ENCODE measurements at places on chromosomes 7 and 10.

- no peak for DNase-seq
These were observed 92.0 kb downstream of the BBS9 start for GRCh38 chr7:33221390-33221789.

DNA sequence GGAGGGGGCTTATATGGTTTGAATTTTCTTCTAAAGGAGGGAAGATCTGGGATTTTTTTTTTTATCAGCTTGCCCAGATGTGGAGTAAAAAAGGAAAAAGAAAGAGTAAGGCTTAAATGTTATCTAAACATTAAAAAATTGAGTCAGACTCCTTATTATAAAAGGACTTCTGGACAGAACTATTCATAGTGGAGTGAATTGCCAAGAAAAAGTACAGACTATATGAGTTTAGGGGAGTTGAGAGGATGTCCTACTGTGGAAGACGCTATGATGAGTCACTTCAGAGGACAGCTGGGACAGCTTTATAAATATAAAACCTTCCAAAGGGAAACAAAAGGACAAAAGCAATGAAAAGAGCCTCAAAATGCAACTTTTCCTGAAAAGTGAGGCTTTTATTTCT, 73.0 kb downstream of the TFPI2 start:
- no peak for DNase-seq

- DNase-seq: no peak
These were observed 9.7 kb upstream of the ZFAND2A start for GRCh38 chr7:1169409-1170368.

GRCh38 chr10:55144001-55144400, 343.0 kb upstream of the PCDH15 start:
- DNase-seq: no peak

GRCh38 chr10:70247360-70247759, 14.1 kb upstream of the PPA1 start:
- DNase-seq: no peak

DNA sequence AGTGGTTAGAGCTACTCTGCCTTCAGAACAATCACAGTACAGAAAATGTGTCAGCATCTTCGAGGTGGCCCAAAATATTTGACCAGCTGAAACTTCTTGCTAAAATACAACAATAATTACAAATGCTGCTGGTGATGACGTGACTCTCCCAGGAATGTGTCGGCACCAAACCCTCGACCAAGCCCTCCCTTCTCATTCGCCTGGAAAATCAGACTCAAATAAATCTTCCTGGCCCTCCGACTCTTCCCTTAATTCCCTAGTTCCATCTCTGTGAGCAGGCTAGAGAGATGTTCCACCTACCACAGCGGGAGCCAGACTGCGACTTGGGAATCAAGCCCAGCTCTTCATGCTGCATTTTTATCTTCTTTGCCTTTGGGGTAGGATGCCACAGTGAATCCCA, 4.1 kb downstream of the PRSS2 start:
- no peak for DNase-seq

DNA sequence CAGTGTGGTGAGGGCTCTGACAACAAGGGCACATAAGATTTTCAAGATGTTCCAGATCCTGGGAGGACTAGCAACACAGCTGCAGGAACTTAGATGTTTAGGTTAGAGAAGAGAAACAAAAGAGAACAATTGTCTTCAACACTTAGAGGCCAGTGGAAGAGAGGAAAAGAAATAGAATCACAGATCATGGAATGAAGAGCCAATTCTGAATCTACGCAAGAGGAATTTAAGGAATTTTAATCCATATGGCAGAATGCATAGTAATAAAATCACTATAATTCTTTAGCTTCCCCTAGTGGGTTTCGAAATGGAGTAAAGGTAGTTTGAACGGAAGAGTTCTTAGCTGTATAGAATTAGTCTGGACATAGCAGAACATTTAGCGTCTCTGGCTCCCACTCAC, 114.6 kb upstream of the LRRTM3 start:
- no peak for DNase-seq

- DNase-seq: no peak
These were observed 34.4 kb upstream of the CUL1 start for GRCh38 chr7:148664324-148664723.

GRCh38 chr7:150957133-150958020, 20.7 kb downstream of the KCNH2 start:
- no peak for DNase-seq

- DNase-seq: no peak
These were observed 745.1 kb upstream of the LRRTM3 start for GRCh38 chr10:66180581-66181318.

DNA sequence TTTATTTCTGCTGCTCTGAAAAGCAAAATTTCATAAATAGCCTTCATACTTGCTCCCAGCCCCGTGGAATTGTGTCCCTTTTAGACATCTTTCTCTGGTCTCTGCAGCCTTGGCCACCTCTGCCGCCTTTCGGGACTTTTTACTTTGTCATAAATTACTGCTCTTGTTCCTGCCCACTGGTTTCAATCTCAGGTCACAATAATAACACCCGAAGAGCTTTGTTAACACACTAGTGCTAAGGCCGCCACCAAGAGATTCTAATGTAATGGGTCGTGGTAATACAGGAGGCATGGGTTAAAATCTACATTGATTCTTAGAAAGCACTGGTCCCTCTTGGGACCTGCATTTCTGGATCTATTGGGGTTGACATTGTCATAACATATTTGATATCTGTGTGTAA, 276.0 kb upstream of the VWC2 start:
- no peak for DNase-seq

DNA sequence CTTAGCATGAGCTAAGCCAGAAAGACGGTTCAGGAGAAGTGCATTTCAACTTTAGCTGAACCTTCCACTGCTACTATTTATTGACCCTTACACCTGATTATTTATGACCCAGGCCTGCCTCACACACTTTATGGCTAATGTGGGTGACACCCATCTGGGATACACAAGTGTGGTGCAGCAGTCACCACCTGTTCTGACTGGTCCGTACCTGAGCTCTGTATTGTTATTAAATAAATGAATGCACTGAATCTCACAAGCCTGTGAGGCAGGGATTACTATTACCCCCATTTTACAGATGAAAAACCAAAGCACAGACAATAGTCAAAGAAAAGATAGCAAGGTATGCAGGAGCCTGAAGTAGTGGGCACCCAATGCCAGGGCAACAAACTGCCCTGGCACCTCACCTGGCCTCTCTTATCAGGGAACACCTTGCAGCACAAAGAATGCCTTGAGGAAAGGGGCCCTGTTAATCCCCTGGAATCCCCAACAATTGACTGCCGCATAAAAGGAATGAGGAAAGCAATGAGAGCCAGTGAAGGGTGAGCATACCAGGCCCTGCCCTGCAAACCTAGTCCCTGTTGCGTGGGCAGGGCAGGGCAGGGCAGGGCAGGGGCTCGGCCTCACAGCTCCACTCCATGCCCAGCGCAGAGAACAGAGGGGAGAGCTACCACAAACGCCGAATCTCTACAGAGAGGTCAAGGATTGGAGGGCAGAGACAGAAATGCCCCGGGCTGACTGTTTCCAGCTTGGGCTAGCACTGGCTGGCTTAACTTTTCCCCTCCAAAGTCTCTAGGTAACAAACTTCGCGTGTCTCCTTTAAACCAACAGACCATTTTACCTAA, 1.3 kb downstream of the ANXA11 start:
- DNase-seq: no peak

DNA sequence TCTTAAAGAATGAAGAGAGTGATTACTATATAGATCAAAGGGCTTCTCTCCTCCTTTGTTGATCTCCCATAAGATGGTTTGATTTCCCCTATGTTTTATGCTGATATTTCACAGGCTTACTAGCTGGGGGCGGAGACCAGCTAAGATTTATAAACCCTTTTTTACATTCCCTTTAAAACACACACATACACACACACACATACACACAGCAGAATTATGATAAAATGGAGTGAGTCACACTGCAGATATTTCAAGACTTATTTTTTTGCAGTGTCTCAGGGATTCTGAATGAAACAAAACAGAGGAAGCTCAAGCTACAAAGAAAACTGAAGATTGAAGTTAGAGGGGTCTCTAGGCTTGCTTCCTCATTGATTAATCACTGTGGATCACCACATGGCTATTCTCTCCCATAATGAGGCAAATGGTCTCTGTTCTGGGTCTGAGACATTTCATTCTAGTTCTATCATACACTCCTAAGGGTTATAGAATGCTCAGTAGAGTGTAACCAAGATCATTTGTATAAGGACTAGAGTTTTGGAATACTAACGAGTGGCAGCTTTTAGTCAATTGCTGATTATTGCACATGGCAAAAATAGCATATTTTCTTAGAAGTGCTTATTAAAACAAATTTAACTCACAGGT, 18.6 kb downstream of the INA start:
- no peak for DNase-seq

GRCh38 chr7:92874567-92874966, 38.2 kb upstream of the CDK6 start:
- no peak for DNase-seq

- DNase-seq: no peak
These were observed 275.6 kb downstream of the SFMBT2 start for GRCh38 chr10:7135188-7135587.

- peak; percentile 16 for DNase-seq
These were observed 20.6 kb upstream of the RHOBTB1 start for GRCh38 chr10:60964257-60965235.

DNA sequence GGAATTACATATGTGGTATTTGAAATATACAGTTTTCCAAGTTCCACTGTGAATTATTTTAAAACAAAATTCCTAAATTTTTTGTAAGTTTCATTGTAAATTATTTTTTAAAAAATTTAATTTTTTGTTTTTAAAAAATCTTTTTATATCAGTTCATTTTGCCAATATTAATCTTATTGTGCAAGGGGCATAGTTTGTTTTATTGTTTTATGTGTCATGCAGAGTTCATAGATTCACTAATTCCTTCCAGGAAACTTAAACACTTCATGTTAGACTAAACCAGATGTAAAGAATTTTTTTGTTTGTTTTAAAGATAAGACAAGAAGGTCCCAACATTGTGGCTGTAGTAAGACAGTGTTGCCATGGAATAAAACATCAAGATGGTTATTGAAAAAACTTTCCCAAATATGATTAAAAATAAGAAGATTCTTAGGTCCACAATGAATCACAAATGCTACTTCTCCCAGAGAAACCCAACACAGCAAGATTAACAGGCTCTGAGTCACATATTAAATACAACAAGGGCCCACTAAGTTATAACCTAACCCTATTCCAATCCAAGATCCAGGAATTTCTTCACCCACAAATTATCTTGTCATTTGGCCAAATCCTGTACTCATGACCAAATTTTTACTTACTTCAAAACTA, 464.7 kb upstream of the IGFBP3 start:
- no peak for DNase-seq

GRCh38 chr7:123975084-123975483, 50.0 kb downstream of the SPAM1 start:
- DNase-seq: no peak

GRCh38 chr10:30813872-30814481, 184.4 kb upstream of the LYZL2 start:
- DNase-seq: no peak

GRCh38 chr7:102916881-102917280, 4.1 kb downstream of the LRRC17 start:
- DNase-seq: no peak

GRCh38 chr7:42232275-42232674, 4.7 kb downstream of the GLI3 start:
- DNase-seq: no peak

GRCh38 chr10:51272555-51272954, 198.3 kb downstream of the PRKG1 start:
- DNase-seq: no peak

GRCh38 chr10:96919785-96920430, 87.8 kb downstream of the LCOR start:
- no peak for DNase-seq

GRCh38 chr7:93350338-93350737, 118.2 kb downstream of the VPS50 start:
- DNase-seq: no peak

- no peak for DNase-seq
These were observed 99.2 kb downstream of the VOPP1 start for GRCh38 chr7:55472928-55473725.

GRCh38 chr7:51606601-51607154, 290.1 kb upstream of the COBL start:
- DNase-seq: no peak

DNA sequence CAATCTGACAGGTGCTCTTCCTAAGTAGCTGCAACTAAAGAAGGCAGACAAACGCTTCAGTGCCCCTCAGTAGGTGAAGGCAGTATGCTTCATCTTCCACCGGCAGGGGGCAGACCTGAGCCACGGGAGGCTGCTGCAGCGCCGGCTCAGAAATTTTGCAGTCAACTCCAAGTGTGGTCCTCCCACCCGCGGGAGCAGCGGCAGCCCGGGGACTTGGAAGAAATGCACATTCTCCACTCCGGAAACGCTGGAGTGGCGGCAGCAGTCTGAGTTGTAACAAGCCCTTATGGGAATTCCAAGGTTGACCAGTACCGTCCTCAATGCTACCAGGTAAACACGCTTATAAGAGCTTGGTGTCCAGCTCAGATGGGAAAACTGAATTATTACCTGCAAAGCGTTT, 3.4 kb downstream of the IGFBP3 start:
- peak; percentile 61 for DNase-seq

- no peak for DNase-seq
These were observed at the start of gene CNNM1 for GRCh38 chr10:99329304-99329553. CNNM1 (plus strand) TSS chr10:99329356; CDS start chr10:99329388, 32 bp downstream.

GRCh38 chr7:108037140-108037539, 34.2 kb upstream of the LAMB1 start:
- no peak for DNase-seq

- DNase-seq: no peak
These were observed 35.4 kb upstream of the ZNF107 start for GRCh38 chr7:64630496-64630895.

- no peak for DNase-seq
These were observed 21.6 kb downstream of the SHH start for GRCh38 chr7:155790666-155791065.

GRCh38 chr7:94395141-94396036, 694 bp downstream of the COL1A2 start:
- DNase-seq: no peak

- no peak for DNase-seq
These were observed 448.1 kb downstream of the KCNMA1 start for GRCh38 chr10:77189520-77189919.

DNA sequence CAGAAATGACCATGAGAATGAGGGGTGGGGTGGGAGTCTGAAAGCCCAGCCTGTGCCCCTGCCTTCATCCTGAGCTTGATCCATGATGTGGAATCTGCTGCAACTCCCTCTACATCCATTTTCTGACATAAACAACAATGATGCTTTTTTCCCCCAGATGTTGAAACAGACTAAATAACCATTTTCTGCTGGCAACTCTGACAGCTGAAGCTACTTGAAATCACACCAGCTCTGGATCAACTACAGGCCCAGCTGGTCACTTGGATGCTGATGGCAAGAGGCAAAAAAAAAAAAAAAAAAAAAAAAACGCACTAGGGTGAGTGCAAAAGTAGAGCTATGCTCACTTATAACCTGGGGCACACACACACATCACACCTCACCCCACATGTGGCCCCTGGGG, 74.2 kb downstream of the FAM107B start:
- DNase-seq: no peak

DNA sequence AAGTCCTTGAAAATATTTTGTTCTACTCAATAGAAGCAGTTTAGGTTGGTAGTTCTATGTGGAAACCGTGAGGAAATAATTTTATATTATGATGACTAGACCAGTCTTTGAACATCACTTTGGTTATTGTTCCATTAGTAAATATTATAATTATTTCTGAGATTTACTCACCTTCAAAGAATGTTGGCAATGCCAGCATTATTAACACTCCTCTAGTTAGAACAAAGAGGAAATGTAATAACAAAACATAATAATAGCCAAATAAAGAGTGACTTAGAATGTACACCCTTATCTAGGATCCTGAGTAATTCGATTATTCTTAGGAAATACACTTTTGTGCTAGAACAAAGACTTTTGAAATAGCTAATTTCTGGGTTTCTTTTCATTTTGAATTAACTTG, 121.1 kb downstream of the CFTR start:
- DNase-seq: no peak

Measured in stimulated activated CD4-positive, alpha-beta T cell treated with anti-CD3 and anti-CD28 coated beads, Interleukin-1b, Interleukin-23, amount 100 ng/mL, for 1 hour (primary cell).